ENCODE measurements at places on chromosomes 16 and 17.

- DNase-seq: no peak
Measured at GRCh38 chr16:21684199-21684598, 20.4 kb downstream of the OTOA start.

- DNase-seq: no peak
Measured at GRCh38 chr16:89493776-89494175, 3.4 kb upstream of the ANKRD11 start.

GRCh38 chr16:9258423-9259051 lies 167.1 kb downstream of the HAPSTR1 start:
- DNase-seq: no peak

DNA sequence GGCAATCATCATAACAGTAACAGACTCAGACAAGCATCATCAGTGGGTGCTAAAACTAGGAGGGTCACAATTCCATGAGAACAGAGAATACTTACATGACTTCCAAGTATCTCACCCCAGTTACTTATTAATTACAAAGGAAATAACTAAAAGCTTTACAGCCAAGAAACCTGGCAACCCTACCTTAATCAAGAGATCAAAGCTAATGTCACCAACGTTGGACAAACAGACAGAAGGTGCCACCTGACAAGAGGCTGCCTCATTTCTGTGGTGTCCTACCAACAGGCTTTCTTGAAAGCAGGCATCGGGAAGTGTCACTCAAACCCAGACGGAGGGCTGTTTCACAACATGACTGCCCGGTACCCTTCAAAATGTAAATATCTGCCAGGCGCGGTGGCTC lies 84.6 kb downstream of the RMI2 start:
- DNase-seq: no peak

DNA sequence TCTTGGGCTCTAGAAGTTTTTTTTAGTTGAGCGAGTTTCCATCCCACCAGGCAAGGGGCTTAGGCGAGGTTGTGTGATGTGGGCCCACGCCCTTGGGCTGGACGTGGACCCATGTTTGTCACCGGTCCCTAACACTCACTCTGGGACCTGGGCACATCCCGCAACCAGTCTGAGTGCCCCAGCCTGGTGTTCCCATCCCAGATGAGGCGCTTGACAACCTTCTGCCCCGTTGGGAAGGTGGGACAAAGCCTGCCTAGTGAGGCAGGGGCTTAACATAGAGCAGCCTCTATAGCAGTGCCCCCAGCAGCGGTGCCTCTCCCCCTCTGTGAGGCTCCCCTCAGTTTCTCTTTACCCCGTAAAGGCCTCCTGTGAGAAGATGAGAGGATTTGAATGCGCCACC lies 22.5 kb downstream of the CMIP start:
- DNase-seq: no peak

DNA sequence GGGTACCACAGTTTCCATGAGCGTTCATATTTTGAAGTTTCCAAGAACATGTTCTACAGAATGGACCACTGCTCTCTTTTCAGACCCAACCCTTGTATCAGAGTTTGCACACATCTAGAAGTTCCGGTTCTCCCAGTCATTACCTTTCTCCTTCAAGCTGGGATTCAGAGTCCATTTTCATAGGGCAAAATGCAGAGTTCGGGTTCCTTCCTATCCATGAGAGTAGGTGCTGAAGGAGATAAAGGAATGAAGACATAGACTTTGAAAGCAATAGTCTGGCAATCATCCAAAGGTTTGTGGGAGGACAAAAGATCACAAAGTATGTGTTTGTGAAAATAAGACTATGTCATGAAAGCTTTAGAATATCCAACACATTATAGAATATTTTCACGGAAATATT lies 699.6 kb downstream of the MAF start:
- DNase-seq: no peak

DNA sequence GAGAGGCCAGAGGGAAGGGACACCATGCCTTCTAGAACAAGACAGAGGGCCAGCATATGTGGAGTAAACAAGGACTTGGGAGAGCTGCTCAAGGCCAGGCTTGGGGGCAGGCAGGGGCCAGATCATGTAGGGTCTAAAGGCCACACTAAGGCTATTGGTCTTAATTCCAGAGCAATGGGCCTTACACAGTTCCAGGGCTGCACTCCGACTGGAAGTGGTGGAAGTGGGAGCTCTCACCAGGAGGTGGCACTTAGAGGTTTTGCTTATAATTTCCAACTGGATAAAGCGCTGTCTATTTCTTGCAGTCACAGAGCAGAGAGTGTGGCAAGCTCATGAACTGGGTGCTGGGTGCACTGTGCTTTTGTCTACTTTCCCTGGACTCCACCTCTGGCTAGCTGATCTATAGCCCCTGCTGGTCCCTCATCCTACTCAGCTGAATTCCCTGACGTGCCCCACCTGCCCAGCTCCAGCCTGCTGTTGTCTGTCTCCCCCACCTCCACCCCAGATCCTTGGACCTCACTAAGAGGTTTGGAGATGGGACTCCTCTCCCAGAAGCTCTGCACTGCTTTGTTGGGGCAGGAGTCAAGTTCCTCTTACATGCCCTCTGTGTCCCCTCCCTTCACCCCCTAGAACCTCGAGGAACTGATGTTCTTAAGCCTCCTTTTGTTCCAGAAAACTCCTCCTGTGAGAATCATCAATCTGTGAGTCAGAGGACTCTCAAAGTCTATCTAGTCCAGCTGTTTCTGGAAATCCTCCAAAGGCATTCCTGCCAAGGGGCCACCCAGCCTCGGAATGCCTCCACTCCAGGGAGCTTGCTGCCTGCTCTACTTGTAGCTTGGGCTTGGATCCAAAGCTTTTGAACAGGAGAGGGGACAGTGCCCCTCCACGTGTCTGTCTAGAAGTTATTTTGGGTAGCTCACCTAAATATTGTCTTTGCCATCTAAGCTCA lies 48.1 kb upstream of the KSR1 start:
- DNase-seq: no peak
